AG10803 (cell line): ENCODE measurements at places on chromosomes 7 and 10.

GRCh38 chr10:71521504-71522441, 125.1 kb downstream of the CDH23 start:
- no peak for DNase-seq

DNA sequence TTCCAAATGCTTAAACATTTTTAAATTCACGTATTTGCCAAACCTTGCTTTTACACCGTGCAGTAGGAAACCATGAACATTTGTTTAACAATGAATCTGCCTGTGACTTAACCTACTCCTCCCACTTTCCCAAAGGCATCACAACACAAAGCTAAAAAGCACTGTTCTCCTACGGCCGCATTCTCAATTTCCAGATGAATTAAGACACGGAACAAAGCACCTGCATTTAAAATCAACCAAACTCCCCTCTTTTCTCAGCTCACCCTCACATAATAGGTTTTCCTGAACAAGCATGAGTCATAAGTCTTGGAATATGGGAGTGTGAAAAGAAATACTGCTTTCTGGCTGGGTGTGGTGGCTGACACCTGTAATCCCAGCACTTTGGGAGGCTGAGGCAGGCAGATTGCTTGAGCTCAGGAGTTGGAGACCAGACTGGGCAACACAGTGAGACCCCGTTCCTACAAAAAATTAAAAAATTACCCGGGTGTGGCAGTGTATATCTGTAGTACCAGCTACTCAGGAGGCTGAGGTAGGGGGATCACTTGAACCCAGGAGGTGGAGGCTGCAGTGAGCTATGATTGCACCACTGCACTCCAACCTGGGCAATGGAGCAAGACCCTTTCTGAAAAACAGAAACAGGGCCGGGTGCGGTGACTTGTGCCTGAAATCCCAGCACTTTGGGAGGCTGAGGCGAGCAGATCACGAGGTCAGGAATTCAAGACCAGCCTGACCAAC, 51.7 kb upstream of the CYTH3 start:
- DNase-seq: no peak

- no peak for DNase-seq
Measured at GRCh38 chr10:42911359-42911758, 128.8 kb downstream of the BMS1 start.

DNA sequence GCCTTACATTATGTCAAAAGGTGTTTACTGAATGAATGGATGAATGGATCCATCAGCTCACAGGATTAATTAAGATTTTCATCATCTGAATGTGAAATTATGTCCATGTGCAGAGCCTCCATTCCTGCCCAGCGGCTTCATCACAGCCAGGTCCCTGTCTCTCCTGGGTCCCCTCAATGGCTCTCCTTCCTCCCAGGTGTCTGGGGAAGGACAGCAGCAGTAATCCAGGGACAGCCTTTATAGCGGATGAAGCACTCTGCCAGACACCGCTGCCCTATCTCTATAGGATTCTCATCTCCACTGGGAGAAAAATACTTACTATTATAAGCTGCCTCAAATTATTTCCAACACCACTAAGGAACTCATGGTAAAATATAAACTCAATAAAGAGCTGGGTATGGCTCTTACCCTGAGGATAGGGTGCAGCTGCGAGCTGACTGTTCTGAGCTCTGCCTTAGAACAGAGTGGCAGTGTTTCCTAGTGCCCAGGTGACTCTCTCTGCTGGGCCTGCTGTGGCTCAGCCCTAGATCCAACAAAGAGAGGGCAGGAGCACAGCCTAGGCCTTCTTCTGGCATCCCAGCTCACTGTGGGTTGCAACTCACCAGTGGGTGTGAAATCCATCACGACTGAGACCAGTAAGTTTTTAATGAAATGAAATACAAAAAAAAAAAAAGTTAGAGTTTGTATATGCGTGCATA, 38.3 kb downstream of the GPRIN2 start:
- no peak for DNase-seq

GRCh38 chr7:101950450-101951119, 133.2 kb downstream of the CUX1 start:
- peak; percentile 68 for DNase-seq

DNA sequence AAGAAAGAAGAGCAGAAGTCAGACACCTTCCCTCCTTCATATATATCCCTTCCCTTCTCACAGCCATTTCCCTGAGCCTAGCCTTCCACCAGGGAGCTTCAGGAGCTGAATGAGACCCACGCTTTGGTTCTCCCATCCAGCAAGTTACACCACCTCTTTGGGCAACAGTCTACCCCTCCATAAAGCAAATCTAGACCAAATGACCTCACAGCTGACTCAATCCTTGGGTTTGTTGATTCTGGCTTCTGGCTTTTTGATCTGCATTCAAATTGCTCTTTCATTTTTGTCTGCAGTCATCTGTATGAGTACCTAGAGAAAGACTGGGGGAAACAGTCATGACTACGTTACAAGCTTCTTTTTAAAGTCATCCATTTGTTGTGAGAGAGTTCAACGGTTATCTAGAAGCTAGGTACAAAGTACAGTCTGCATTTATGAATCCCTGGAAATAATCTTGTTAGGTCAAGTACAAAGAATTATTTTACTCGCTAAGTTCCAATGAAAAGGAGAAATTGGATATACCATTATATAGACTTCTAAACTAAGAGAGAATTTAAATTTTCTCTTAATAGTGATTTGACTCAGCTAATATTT, 86.3 kb downstream of the RAB11FIP2 start:
- DNase-seq: peak; percentile 13

DNA sequence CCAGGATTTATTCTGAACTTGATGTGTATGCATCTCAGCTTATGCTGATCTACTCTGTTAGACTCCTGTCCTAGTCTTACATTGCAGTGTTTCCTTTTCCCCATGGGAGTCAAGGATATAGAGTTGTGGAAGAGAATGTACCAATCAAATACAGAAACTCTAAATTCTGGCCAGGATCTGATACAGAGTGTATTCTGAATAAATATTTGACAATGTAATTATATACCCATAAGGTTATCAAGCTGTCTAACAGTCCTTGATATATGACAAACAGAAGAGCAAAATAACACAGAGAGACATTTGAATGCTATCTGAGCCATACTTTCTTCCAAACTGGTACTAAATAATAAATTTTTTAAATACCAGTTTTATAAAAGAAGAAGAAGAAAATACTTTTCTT, 116.8 kb downstream of the ETV1 start:
- DNase-seq: no peak

- no peak for DNase-seq
Measured at GRCh38 chr7:555551-556160, 36.0 kb upstream of the PDGFA start.

GRCh38 chr10:24568042-24568441, 155.6 kb downstream of the ARHGAP21 start:
- no peak for DNase-seq

GRCh38 chr7:45328403-45328981, 170.9 kb downstream of the RAMP3 start:
- no peak for DNase-seq

DNA sequence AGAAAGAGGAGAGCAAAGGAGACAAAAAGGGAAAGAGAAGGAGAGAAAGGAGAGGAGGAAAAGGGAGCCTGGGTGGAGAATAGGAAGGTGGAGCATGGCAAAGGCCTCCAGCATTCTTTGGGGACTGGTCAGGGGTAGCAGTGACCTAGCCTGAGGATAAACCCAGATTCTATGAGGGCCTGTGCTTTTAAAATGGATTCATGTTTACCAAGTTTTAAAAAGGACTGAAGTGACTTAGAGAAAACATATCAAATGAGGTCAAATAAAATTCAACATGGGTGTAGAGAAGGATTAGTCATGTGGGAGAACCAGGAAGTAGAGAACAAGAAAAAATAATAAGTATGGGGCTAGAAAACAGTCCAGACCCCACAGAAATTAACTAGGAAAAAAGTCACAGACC, 20.7 kb downstream of the CREB3L2 start:
- peak; percentile 26 for DNase-seq

DNA sequence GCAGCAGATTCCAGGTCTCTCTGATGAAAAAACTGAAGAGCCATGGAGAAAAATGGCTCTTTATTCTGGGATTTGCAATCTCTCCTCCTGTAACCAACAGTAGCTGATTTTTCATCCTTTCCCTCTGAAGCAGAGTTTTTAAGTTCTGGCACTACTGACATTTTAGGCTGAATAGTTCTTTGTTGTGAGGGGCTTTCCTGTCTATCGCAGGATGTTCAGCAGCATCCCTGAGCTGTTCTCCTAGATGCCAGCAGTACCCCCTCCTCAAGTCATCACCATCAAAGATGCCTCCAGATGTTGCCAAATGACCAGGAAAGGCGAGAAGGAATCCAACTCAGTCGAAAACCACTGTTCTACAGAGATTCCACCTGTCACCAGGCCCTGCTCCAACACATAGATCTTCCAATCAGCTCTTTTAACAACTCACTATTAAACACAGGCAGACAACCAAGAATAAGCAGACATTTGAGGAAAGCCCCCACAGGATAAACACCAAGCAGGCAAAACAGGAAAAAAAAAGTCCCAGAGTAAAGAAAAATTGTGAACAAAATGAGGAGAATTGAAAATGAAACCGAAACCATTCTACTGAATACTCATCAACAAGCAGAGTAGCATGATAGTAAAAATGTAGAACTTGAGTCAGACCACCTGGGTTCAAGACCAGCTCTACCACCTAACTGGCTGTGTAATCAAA, 124.8 kb downstream of the MPP7 start:
- peak; percentile 10 for DNase-seq

DNA sequence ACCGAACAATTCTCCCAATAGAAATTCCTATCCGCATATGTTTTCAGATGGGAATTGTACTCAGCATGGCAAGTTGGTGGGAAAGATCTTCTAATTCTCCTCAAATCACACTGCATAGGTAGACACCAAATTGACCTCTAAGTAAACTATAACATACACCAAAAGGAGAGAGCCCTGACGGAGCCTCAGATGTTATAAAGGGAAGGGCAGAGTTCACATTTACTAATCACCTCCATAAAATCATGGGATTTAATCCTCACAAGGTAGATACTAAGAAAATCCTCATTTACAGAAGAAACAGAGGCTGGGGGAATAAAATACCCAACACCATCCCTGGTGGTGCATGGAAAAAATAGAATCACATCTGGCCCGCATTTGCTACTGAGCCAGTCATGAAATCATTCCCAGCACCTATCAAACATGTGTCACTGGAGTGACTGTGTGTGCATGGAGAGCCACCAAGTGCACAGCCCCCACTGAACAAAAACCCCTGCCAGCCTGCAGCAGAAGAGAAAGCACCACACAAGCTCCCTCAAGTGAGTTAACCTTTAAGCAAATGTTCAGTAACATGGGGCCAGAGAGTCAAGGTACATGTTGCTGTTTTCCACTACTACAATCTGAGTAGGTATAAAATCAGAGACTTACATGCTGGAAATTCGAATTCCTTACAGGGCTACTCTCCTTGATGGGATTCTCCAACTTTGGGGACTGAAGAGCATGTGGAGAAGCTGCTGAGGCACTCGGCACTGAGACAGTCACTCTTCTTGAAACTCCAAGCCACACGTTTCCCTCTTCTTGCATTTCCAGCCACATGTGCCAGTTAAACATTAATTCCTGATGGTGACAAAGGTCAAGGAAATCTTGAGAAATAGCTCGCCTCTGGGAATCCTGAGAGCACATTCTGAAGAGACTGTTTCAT, at the start of gene DDC:
Gene DDC (minus strand): TSS at position 766 of the 919 bp plus-strand sequence. CDS start 21,320 bp downstream, outside the sequence.
- DNase-seq: no peak

GRCh38 chr7:47132471-47132870, 449.4 kb downstream of the TNS3 start:
- peak; percentile 28 for DNase-seq

- DNase-seq: peak; percentile 25
Measured at GRCh38 chr10:111677759-111678158, 505.8 kb downstream of the GPAM start.

DNA sequence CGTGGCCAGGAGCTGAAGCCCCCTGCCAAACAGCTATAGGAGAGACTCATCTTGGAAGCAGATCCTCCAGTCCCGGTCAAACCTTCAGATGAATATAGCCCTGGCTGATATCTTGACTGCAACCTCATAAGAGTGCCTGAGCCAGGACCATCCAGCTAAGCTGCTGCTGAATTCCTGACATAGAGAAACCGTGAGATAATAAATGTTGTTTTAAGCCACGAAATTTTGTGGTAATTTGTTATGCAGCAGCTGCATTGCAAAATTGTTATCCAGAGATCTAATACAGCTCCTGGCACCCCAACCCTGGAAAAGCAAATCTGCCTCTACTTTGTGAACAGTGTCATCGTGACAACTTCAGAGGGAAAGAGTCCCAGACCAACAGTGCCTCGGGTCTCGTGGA, 119.9 kb downstream of the CREB5 start:
- no peak for DNase-seq

- no peak for DNase-seq
Measured at GRCh38 chr7:32941681-32942414, 15.4 kb upstream of the FKBP9 start.

GRCh38 chr10:18542832-18543231, 108.6 kb downstream of the NSUN6 start:
- peak; percentile 40 for DNase-seq

- peak; percentile 30 for DNase-seq
Measured at GRCh38 chr7:151424799-151425198, 15.0 kb upstream of the WDR86 start.

DNA sequence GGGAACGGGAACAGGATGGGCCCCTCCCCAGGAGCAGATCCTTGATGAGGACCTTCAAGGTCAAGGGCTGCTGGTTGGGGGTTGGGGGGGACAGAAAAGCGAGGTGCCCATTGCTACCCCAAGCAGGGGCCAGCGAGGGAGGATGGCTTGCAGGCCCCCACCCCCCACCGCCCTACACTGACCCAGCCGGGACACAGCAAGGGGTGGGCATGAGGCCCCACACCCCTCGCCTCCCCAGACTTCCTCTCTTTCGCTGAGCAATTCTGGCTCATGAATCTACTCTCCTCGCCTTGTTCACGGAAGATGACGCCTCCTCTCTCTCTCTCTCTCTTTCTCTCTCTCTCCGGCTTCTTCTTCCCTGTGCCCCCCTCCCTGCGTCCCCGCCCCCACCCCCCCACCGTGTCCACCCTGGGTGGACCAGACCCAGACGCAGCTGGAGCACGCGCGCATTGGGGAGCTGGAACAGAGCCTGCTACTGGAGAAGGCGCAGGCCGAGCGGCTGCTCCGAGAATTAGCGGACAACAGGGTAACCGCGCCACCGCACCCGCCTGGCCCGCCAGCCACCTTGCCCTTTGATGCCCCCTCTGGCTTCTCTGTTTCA, 81.1 kb upstream of the GTF2IRD1 start:
- DNase-seq: no peak

DNA sequence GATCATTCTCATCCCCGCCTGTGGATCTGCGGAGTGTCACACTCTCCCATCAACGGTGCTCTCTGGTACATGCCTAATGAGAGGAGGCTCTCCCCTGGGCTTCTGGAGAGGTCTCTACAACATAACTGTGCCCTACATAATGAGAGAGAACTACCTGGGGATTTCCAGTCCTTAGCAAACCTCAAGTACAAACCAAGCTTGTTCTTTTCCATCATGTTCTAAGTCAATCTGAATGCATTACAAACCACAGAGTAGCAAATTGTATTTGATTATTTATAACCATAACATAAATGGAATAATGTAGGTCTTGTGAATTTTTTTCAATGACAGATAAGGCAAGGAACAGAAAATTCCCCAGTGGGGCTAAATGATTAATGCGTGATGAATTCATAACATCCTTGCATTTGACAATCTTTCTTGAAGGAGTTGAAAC, 412.4 kb upstream of the NRP1 start:
- no peak for DNase-seq

- DNase-seq: no peak
Measured at GRCh38 chr10:105681051-105681450, 1040.0 kb downstream of the SORCS3 start.
